ENCODE measurements at places on chromosomes 2 and 18.
A peak's percentile ranks its signal among the peaks of the same experiment; 100 is the strongest.

- DNase-seq: peak; percentile 4
Measured at GRCh38 chr18:3703732-3704176, 253.8 kb downstream of the TGIF1 start.

GRCh38 chr2:107529146-107529545 is 297.5 kb upstream of the RGPD4 start:
- DNase-seq: no peak

GRCh38 chr2:215767625-215768024 is 245.7 kb downstream of the MREG start:
- DNase-seq: no peak

- no peak for DNase-seq
Measured at GRCh38 chr2:108637304-108637669, 82.0 kb upstream of the RANBP2 start.

DNA sequence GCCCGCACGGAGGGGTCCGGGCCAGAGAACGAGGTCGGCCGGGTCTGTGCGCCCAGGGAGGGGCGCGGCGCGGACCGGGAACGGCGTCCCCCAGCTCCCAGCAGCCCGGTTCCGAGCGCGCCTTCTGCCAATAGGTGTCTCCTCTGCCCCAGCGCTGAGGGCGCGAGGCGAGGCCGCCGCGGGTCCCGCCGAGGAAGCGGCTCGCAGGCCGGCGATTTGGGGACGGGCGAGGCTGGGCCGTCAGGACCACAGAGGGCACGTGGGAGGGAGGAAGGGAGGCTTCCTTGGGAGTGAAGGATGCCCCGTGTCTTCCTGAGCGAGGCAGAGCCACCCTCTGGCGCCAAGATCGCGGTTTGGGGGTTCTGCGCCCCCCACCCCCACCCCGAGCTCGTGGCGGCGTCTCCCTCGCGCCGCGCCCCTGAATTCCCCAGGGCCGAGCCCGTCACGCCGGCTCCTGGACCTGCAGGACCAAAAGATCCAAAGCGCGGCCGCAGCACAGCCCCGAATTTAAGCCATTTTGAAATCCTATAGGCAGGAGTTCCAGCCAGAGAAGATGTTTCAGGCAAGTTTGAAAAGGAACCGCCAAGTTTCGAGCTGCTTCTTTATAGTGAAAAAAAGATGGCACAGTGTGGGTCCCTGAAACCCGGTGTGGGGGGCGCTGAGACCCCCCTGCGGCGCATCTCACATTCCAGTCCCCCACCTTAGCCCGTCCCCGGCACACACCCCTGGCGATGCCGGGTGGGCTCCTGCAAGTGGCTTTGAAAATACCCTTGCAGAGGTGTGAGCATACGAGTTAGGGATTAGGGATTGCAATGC is 909 bp downstream of the NFATC1 start:
- DNase-seq: peak; percentile 61

GRCh38 chr2:31348618-31349017 is 65.9 kb downstream of the XDH start:
- no peak for DNase-seq

DNA sequence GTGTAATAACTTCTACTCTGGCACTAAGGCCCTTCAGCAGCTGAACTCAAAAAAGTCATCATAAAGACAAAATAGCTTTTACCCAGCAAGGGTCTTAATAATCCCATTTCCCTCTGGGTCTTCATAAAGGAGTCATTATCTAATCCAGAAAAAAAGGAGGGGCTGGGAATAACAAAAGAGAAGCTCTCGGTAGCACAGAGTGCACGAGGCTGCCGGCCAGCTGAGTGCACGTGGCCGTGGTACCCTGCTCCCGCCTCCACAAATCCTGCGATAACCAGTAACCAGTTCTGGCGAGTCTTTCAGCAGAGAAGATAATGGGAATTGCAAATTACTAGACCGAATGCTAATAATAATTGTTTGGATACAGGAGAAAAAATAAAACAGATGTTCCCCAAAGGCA is 7.5 kb downstream of the NRP2 start:
- no peak for DNase-seq

DNA sequence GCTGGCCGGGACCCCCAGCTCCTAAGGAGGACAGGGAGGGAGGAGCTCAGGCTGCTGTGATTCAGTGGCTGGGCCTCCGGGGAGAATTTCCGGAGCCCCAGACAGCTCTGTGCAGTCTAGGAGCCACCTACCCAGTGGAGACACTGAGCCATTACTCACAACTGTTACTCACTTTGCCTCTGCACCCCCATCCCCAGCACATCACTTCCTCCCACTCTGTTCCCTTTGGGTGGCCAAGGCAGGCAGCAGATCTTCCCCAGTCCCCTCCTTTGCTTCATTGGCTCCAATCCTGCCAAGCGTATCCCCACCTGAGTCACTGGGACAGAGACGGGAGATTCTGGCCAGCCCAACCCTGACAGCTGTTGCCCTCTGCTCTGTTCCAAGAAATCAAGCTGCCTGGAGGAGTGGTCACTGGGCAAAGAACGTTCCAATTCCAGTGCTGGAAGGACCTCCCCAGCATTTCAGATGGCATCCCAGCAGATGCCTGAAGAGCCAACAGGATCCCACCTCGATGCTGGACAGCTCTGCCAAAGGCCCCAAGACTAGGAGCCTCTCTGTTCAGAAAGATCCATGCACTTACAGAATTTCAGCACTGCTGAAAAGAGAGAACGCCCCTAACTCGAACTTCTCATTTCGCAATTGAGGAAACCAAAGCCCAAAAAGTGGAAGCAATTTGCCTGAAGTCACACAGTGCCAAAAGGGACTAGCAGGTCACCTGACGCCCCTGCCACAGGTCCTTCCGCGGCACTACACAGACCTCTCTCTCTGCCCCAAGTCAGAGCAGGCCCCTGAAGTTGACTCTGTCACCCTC is 68.3 kb downstream of the TNS1 start:
- no peak for DNase-seq

GRCh38 chr2:201255408-201256033 is 4.8 kb upstream of the CASP8 start:
- no peak for DNase-seq

DNA sequence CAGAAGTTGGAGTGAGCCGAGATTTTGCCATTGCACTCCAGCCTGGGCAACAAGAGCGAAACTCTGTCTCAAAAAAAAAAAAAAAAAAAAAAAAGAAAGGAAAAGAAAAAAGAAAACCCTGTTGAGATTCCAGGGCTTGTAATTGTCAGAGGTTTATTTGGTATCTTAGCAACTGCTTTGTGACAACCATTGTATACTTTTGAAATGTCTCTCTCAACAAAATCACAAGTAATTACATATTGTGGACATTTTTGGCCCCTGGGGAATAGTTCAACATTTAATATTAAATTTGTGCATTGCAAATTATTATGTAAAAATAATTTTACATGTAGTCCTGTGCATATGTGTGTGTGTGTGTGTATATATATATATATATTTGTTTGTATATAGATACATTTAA is 270.8 kb downstream of the GALNT13 start:
- DNase-seq: no peak

DNA sequence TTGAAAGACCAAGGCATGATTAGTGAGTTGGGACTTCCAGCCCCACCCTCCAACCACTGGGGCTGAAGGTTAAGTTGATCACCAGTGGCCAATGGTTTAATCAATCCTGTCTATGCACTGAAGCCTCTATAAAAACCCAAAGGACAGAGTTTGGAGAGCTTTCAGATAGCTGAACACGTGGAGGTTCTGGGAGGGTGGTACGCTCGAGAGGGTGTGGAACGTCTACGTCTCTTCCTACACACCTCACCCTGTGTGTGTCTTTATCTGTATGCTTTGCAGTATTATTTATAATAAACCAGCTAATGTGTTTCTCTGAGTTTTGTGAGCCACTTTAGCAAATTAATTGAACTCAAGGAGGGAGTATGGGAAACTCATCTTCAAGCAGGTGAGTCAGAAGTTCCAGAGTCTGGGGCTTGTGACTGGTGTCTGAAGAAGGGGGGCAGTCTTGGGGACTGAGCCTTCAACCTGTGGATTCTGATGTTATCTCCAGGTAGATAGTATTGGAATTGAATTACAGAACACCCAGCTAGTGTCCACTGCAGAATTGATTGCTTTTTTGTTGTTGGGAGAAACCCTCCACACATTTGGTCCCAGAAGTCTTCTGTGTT is 20.3 kb downstream of the ACTR3 start:
- peak; percentile 58 for DNase-seq

- DNase-seq: no peak
Measured at GRCh38 chr18:32289483-32290075, 99.7 kb downstream of the MEP1B start.

DNA sequence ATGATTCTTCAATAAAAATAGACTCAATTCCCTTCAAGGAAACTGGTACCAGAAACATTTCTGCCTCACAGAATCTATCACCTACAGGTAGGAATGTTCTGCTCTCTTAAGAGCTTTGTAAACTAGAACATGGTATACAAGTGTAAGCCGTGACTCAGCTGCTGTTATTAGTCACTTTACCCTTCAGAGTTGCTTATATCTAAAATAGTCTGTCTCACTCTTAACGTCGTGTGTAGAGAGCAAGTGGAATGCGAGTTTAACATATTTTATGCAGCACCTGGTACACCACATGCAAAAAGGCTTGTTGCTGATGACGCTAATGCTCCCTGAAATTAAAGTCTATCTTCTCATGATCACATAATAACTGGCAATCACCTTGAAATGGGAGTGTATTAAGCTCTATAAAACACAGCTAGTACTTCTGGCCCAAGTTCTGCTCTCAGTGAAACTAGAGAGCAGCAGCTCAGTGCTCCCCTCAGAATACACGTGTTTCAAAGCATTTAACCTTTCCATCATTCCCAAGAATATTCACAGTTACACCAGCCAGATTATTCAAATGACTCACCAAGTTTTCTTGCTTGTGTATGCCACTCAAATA is 420.0 kb downstream of the ZEB2 start:
- DNase-seq: no peak

- DNase-seq: no peak
Measured at GRCh38 chr2:16190446-16191270, 250.3 kb downstream of the MYCN start.

DNA sequence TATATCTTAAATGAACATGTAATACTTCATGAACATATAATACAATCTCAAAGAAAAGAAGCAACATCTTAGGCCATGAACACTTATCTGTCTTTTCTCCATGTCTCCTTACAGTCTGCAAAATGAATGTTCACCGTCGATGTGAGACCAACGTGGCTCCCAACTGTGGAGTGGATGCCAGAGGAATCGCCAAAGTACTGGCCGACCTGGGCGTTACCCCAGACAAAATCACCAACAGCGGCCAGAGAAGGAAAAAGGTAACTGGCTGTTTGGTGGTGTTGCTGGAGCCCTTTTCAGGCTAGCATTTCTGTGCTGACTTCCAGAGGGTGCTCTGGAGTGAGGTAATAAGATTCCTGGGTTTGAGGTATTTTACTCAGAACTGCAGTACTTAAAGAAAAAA is 295.9 kb upstream of the EPAS1 start:
- no peak for DNase-seq

DNA sequence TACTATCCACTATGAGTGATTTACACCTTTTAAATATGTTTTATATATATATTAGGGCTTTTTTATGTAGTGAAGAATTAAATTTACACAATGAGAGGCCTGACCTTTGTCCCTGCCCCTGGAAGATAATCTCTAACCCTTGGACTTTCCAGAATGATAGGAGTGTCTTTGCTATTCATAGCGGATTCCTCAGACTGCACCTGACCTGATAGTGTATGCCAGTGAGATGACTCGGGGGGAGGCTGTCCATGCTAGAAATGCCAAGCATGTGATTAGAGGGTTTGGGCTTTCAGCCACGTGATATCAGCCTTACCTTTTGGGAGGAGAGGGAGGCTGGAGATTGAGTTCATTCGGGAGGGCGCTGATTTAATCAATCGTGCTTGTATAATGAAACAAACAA is 44.1 kb upstream of the LHCGR start:
- no peak for DNase-seq
